H7 (cell line): ENCODE measurements at places on chromosomes 6 and 20.

- no peak for DNase-seq
Observed at GRCh38 chr6:84575264-84575663, 189.1 kb downstream of the TBX18 start.

GRCh38 chr6:91137286-91137685 is 550.4 kb upstream of the MAP3K7 start:
- no peak for DNase-seq

DNA sequence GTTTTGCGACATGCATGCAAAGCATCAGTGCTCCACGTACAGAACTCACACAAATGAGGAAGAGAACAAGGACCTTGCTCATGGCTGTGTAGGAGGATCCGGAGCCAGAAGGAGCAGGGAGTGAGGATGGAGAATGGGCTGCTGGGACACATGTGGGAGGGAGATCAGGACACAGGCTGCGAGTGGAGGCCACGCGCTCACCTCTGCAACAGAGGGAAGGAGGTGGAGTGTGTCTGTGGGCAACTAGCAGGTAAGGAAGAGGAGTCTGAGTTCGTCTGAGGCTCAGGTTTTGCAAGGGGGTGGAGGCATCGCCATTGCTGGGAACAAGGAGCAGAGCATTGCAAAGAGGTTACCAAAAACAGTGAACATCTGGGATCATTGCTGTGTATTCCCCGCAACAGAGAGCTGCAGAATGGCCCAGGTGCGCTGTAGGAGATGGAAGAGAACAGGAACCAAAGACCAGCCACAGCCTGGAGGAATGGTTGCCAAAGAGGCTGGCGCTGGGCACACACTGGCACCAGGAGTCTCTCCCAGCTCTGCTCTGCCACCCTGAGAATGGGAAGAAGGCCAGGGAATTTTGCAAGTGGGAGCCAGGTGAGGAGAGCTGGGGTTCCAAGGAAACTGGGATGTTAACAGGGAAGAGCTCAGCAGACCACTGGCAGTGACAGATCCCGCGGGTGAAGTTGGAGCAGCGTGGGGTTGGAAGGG is 90.0 kb upstream of the RPS6KA2 start:
- no peak for DNase-seq

DNA sequence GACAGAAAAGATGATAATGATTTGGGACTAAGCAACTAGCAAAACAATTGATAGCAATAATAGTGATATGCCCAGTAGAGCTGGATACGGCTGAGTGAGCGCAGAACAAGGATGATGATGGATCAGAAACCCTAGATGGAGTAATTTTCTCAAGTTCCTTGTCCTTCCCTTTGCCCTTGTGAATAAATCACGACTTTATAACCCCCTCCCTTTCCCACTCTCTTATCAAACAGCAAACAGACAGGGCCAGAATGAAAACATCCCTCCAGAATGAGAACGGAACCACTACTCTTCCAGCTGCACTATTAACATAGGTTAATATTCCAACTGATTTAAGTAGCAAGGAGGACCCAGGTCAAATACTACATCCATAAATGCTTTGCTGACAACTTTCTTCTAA is 1.3 kb upstream of the MTFR2 start:
- DNase-seq: no peak

GRCh38 chr6:22956029-22956681 is 386.8 kb downstream of the HDGFL1 start:
- no peak for DNase-seq

DNA sequence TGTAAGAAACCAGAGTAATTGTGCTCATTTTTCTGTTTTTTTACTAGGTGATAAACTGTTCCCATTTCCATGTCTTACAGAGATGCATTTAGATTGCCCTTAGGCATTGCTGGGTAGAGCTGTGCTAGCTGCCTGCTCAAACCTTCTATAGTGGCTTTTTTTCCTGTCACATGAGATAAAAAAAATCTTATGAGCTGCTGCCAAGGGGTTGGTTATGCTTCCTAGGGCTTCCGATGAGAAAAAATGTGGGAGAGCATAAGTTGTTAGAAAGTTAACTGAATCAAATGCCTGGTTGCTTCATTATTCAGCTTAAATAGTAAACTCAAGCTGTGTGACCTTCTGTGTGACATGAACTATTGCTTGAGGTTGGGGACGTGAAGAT is 50.0 kb upstream of the NOX3 start:
- DNase-seq: no peak

- DNase-seq: no peak
Observed at GRCh38 chr20:20078041-20078440, 25.7 kb downstream of the CFAP61 start.

DNA sequence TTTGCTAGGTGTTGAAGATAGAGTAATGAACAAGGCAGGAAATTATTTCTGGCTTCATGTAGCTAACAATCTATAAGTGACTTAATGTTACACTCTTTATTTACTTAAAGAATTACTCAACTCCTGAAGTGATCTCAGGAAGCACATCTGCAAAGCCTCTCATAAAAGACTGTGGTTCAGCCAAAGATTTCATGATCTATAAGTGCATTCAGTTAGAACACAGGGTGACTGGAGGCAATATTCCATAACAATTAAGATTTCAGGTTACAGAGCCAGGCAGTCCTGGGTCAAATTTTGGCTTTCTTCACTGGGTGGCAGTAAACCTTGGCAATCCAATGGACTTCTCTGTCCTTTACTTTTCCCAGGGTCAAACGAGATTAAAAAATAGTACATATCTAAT is 204.0 kb downstream of the TPBG start:
- DNase-seq: no peak

DNA sequence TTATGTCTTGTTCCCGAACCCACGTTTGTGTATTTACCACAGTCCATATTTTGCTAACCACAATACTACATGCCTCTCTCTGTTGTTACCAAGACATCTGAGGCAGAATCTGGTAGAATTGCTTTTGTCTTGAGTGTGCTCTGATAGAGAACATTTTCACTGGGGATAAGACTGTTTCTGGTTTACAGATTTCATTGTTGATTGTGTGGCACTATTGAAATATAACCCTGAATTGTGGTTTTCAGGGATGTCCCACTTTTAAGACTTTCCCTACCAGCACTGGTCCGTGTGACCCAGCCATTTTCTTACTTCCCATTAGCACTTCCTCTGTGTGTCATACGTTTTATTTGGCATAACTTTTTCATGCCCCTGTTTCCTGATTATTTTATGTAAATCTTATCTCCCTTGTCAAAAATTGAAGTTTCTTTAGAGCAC is 12.2 kb downstream of the NCOA7 start:
- no peak for DNase-seq

DNA sequence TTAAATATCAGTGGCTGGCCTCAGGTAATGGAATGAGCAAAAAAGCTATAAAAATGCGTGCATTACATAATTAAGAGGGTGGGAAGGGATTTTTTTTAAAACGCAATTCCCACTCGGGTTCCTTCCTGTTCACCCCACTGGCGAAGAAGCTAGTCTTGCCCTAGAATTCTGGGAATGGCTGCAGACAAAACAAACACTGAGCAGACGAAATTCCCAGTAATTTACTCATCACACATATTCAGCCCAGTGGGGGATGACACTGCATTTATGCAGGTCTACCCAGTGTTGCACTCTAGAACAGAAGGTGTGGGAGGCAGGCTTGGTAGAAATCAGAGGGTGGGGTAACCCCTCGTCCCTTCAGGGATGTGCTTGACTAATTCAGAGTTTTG is 2695.0 kb upstream of the DEFB115 start:
- DNase-seq: no peak

DNA sequence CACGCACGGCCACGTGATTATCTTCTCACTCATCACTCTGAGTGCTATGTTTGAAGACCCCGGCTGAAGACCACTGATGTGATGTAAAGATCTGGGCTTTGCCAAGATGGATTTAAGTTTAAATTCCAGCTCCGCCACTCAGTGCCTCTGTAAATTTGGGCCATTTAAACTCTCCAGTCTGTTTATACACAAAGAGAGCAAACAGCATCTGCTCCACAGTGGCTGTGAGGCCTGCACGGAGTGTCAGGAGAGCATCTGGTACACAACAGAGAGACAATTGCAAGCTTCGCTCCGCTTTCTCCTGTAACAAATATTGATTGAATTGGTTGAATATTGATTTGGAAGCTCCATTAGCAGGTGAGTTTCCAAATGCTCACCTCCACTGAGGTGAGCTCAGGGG is 80.5 kb upstream of the FRMD1 start:
- no peak for DNase-seq

DNA sequence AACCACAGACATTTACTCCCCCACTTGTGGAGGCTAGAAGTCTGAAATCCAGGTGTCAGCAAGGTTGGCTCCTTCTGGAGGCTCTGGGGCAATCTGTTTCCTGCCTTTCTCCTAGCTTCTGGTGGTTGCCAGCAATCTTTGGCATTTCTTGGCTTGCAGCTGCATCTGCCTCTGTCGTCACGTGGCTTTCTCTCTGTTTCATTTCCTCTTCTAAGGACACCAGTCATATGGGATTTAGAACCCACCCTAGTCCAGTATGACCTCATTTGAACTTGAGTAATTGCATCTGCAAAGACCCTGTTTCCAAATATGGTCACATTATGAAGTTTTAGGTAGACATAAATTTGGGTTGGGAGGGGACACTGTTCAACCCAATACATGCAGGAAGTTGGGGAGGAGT is 56.2 kb upstream of the EPB41L1 start:
- DNase-seq: no peak

- no peak for DNase-seq
Observed at GRCh38 chr6:40848038-40848437, 191.0 kb downstream of the UNC5CL start.

DNA sequence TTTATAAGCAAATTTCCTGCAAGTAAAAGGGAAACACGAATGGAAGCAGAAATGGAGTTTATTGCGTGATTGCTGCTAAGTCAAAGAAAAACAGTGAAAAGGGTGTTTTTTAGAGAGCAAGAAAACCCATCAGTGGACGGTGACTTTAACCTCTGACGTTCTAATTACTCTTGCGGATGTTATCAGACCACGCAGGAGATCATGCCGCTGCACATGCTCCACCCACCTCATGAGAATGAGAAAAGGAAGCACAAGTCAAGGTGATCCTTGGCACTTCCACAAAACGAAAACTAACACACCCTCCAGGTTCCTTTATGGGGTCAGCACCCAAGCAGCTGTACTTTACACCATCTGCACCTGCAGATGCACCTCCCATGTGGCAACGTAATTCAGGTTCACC is 45.0 kb downstream of the LYRM4 start:
- no peak for DNase-seq

- DNase-seq: no peak
Observed at GRCh38 chr6:166258854-166259276, 49.3 kb downstream of the PRR18 start.

GRCh38 chr20:62651285-62652021 is 9.2 kb downstream of the SLCO4A1 start:
- no peak for DNase-seq

DNA sequence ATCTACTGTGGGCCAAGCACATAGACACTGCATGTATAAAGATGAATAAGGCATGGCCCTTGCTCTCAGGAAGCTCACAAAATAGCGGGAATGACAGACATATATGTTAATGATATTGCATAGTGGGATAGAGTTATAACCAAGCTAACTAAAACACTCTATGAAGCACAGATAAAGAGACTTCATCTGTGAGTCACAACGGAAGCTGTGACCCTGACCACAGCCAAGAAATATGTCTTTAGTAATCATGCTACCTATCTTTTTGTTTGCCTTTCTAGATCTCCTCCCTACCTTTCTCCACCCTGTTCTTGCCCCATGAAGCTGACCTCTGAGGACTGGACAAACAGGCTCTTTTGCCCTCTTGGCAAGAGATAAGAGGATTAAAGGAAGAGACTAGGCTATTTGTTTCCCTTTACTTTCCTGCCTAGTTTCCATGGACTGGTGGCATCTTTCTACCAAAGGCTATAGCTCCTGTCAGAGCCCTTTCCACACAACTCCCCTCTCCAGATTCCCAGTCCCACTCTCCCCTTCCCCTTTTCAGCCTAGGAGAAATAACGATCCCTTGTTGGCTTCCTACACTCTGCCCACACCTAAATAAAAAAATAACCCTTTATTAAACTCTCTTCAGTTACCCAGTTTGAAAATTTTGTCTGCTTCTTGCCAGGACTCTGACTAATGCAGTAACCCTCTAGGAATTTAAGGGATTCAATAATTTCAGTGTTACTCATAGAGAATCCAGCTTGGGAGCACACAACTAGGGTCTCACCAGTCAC is 504.9 kb upstream of the MARCKS start:
- DNase-seq: no peak

GRCh38 chr20:17590245-17590644 is 20.4 kb downstream of the DSTN start:
- no peak for DNase-seq

GRCh38 chr20:41540918-41541317 is 77.3 kb downstream of the CHD6 start:
- no peak for DNase-seq

DNA sequence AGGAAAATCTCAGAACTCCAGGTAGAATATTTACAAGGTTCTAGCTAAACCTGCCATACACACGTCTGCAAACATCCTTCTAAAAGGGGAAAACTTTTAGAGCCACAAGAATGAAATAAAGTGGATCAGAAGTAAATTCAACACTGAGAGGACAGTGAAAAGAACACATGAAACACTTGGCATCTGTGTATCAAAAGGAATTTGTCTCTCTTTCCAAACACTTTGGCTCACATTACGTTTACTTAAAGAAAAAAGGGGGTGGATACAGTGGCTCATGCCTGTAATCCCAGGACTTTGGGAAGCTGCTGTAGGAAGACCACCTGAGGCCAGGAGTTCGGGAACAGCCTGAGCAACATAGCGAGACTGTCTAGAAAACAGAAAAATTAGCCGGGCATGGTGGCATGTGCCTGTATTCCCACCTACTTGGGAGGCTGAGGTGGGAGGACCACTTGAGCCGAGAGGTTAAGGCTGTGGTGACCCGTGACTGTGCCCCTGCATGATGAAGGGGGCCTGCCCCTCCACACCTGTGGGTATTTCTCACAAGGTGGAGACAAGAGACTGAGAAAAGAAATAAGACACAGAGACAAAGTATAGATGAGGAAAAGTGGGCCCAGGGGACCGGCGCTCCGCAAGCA is 35.4 kb downstream of the NINL start:
- peak; percentile 5 for DNase-seq

DNA sequence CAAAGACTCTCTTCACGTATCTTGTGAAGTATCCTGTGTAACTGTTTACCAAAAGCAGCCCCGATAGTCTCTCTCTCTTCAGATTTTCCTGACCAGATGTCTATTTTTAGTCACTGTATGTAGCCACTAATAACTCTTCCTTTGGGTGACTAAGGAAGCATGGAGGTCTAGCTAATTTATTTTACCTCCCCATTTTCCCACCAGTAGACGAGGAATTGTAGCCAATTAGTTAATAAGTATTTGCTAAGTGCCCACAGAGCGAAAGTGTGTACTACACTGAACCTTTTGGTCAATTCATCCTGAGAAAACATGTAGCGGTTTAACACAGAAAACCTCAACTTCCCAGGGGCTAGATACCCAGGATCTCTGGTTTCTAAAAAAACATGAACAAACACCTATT is 180.6 kb downstream of the TBX18 start:
- no peak for DNase-seq
